A172 (cell line): ENCODE measurements at places on chromosomes 7 and 10.

DNA sequence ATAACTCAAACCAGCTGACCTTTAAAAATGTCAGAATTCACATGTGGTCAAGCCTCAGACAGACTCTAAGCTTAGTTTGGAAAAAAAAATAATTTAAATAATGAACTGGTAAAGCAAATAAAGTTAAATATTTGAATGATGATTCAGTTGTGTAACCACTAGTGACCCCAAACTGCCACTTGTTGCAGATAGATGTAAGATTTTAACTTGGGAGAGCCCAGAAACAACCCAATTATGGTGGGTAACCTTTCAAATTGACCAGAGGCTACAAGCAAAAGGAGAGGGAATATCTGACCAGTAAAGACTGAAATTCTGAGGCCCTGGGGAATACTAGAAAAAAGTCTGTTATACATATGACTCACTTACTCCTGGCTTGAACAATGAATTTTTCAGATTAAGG lies 268.1 kb downstream of the HPSE2 start:
- DNase-seq = no peak

- DNase-seq = no peak
Measured at GRCh38 chr7:85205754-85206153, 18.9 kb upstream of the SEMA3D start.

DNA sequence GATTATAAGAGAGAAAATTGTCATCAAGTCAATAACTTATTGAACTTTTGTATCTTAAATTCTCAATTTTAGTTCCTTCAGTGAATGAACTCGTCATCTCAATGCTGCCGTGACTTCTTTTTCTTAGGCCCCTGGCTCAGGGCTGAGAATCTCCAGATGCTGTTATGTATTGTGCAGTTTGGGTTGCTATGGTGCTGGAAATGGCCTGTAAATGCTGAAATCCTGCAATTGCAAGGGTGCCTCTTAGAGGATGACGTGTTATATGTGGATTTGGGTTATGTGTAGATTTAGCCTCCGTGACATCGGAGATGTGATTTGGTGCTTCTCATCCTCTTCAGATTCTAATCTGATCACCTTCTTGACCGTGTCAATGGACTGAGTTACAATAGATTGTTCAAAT lies 55.7 kb upstream of the ZRANB1 start:
- DNase-seq = no peak

DNA sequence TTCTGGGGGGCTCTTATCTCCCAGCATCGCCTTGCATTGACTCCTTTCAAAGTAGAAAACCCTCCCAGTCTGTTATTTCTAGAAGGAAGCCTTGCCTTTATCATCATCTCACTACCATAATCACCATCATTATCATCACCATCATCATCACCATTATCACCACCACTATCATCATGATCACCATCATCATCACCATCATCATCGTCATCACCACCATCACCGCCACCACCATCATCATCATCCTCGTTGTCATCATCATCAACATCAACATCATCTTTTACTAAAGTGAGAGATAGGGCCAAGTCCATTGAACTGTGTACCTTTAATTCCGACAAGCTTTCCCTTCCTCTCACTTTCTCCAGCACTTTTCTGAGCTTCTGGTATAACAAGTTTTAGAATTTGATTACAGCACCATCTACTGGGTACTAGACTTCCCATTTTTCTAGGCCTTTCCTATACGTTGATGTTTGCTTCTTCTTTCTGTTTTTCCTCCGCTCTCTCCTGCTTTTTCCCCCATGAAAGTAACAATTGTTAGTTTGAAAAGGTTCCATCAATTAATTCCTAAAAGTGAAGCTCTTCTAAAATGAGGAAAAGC lies 226.4 kb downstream of the BUB3 start:
- DNase-seq = peak; percentile 2

DNA sequence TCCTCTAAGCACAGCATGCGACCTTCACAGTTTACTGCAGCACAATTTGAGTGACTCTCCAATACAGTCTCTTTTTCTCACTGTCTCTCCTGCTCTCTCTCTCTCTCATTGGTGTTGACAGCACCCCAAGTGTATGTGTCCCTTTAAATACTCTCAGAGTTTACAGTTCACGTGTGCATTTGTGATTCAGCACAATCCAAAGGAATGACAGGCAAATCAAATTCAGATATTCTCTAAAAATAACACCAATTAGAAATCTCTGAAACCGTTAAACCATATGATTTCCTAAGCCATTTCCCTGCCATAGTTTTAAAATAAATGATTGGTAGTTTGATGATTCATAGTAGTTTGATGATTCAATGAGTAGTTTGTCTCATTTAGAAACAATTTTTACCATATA lies 104.0 kb upstream of the GAD2 start:
- peak; percentile 59 for DNase-seq
